ENCODE measurements at places on chromosomes 3 and 15.

- no peak for DNase-seq
These were observed 367.2 kb upstream of the AGTR1 start for GRCh38 chr3:148330542-148330941.

DNA sequence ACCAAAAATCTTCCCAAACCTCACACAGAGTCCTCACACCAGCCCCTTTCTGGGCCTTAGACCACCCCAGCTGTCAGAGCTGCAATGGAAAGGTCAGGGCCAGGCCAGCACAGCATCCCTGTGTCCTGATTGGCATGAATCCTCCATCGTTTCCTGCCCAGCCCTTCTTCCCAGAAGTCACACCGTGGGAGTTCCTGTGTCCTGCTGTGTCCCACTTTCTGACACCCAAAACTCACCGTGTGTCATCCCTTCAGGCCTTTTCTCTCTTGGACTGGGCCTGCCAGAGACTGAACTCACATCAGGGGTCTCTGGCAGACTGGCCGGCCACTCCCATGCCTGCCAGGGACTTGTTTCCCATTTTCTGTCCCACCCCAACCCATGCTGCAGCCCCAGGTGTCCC, 32.5 kb upstream of the CHRNB4 start:
- no peak for DNase-seq

DNA sequence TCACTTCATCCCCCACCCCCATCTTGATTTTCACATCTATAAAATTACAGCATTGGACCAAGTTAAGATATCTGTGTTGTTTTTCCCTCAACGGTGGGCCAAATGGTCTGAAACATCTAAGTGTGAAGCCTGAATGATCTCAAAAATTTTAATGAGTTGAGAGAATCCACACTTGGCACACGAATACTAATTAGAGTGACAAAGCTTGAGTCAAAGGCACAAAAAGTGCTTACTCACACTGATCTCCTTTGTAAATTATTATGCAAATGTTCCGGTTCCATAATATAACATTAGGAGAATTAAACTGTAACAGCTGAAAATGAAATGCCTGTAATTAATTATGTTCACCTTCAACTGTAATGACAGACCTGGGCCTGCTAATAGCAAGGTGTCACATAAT, 33.6 kb downstream of the GPR176 start:
- DNase-seq = no peak

- DNase-seq = no peak
These were observed 260.5 kb downstream of the C3orf38 start for GRCh38 chr3:88410259-88410658.

- DNase-seq = no peak
These were observed 288.0 kb upstream of the TBC1D5 start for GRCh38 chr3:18030371-18030870.

GRCh38 chr15:88089731-88090130, 166.8 kb downstream of the NTRK3 start:
- DNase-seq = no peak

- no peak for DNase-seq
These were observed 92.5 kb downstream of the ADAMTS9 start for GRCh38 chr3:64595253-64595694.

All from central memory CD8-positive, alpha-beta T cell (primary cell).